ENCODE measurements at places on chromosomes 5 and 9. TPM values are rescaled to one million over a fixed set of nuclear protein-coding genes. Genes with fewer than 3 reads are reported as not detected.

The FAM151B gene
- total RNA-seq: 0.43 TPM

The IL5 gene
- total RNA-seq: 113 TPM

The SLC46A2 gene
- not detected for total RNA-seq

The CCDC187 gene
- total RNA-seq: 0.02 TPM

The PCDHGB1 gene
- total RNA-seq: 0.48 TPM

The TMEM174 gene
- not detected for total RNA-seq

The FRMD3 gene
- 0.34 TPM for total RNA-seq

The SPRY4 gene
- 0.64 TPM for total RNA-seq

The TXNDC8 gene
- not detected for total RNA-seq

The EXOSC3 gene
- total RNA-seq: 86.3 TPM

The ROPN1L gene
- 0.55 TPM for total RNA-seq

The FBP2 gene
- total RNA-seq: not detected

The KLHL9 gene
- 15.8 TPM for total RNA-seq

The NSG2 gene
- total RNA-seq: not detected

The ADAMTSL2 gene
- not detected for total RNA-seq

The MYO10 gene
- 1.0 TPM for total RNA-seq

The MTAP gene
- 79.9 TPM for total RNA-seq

The TMEM171 gene
- total RNA-seq: not detected

The SLC36A3 gene
- not detected for total RNA-seq

The FAM153A gene
- 16.3 TPM for total RNA-seq

The C5orf58 gene
- not detected for total RNA-seq

The ZNF300 gene
- 0.39 TPM for total RNA-seq

The GNA14 gene
- total RNA-seq: 0.09 TPM

The DYNC2I2 gene
- 41.7 TPM for total RNA-seq

The GLRX gene
- total RNA-seq: 14.9 TPM

The AGXT2 gene
- total RNA-seq: not detected

The HRCT1 gene
- total RNA-seq: not detected

The CTXN3 gene
- not detected for total RNA-seq

The SMIM27 gene
- total RNA-seq: 15.5 TPM

The VPS13A gene
- total RNA-seq: 43.8 TPM

The SNCAIP gene
- total RNA-seq: not detected

The AMBP gene
- not detected for total RNA-seq

The EIF4E1B gene
- total RNA-seq: not detected

The NDST1 gene
- total RNA-seq: 3.0 TPM

The TRPM3 gene
- not detected for total RNA-seq

The CDKN2A gene
- total RNA-seq: 5.8 TPM

The ZDHHC11B gene
- total RNA-seq: 0.07 TPM

The FOXD4L3 gene
- total RNA-seq: not detected

The TAF1L gene
- not detected for total RNA-seq

The PLPP7 gene
- 0.21 TPM for total RNA-seq

The GABRA6 gene
- not detected for total RNA-seq

The SLC28A3 gene
- total RNA-seq: 0.37 TPM

The FBP1 gene
- not detected for total RNA-seq
